ENCODE measurements at places on chromosomes 3 and 15.

- no peak for DNase-seq
Measured at GRCh38 chr3:67382536-67382935, 271.9 kb downstream of the SUCLG2 start.

DNA sequence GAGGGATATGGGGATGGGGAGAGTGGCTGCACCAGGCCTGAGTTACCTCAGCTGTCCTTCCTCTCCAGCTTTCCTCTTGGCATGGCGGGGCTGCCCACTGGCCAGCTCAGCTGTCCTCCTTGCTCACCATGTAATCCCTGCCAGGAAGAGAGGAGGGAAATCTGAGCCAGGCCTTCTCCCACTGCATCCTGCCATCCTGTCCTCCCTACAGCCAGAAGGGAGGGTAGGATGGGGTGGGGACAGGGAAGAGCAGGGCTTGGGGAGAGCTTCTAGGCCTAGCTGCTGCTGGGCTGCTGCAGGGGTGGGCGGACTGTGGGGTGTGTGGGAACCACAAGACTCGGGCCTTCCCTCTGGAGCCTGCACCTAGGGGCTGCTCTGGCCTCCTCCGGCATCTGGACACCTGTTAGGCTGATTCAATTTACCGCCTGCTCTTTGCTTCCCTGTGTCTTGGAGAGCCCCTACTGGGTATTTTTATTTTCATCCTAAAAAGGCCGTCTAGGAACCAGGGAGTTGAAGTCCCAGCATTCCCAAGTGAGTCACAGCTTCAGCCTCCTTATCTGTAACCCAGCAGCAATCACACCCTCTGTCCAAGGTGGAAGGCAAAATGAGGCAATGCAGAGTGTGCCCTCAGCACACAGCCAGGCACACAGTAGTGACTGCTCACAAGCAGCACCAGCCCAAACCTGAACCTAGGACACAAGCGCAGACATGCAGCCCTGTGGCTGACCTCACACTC, 13.1 kb upstream of the KY start:
- no peak for DNase-seq

- DNase-seq: peak; percentile 54
Measured at GRCh38 chr15:64046421-64047153, at the start of gene DAPK2. DAPK2 (minus strand) TSS chr15:64046485; CDS start chr15:64040261, 6,224 bp downstream.

DNA sequence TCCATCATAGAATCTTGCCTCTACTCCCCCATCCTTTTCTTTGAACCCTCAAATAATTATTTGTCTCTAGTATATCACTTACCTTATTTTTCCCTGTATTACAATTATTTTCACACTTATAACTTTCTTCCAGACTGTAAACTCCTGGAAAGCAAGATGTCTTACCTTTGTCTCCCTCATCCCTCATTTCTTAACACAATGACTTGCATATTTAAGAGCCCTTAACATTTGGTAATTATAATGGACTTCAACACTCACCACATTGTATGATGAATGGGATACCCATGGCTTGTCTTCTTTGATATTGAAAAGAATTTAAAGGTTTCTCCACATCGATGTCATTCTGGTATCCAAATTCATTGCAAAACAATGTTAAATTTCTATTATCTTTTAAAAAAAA, 81.4 kb upstream of the GUCA1C start:
- DNase-seq: no peak

GRCh38 chr15:72136170-72137051, 18.2 kb downstream of the SENP8 start:
- DNase-seq: no peak

GRCh38 chr15:43165801-43166325, 19.3 kb upstream of the CCNDBP1 start:
- DNase-seq: no peak

DNA sequence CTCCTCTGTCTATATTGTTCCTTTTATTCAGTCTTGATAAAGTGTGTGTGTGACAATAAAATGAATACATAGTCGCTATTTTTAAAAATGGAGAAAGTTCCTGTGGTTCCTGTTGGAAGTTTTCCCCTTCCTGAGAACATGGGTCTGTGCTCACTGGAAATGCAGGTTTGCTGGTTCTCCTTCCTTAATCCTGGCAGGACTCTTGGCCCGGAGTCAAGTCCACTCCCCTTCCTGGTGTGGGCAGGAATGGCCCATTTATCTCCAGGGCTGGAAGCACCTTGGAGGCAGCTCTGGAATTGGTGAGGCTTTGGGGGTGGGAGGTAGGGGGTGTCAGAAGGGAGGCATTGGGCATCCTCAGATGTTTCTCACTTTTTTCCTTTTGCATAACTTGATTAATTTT, 30.1 kb downstream of the FOXL2 start:
- DNase-seq: no peak

GRCh38 chr3:104273046-104273649, 1093.6 kb upstream of the ALCAM start:
- no peak for DNase-seq

DNA sequence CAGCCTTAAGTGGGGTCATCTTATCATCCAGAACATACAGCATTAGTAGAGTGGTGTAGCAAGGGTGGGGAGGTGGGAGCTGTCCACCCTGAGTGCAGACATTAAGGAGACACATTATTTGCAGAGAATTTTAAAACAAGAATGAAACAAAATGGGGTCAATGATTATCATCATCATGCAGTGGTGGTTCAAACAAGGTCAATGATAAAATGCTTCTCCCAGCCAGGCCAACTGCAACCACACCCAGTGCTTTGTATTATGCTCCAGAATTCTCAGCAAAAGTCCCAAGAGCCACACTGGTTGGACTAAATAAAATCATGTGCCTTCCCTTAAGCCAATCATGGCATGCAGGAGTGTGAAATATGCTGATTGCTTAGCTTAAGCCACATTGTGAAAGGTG, 96.7 kb upstream of the FHIT start:
- DNase-seq: no peak

DNA sequence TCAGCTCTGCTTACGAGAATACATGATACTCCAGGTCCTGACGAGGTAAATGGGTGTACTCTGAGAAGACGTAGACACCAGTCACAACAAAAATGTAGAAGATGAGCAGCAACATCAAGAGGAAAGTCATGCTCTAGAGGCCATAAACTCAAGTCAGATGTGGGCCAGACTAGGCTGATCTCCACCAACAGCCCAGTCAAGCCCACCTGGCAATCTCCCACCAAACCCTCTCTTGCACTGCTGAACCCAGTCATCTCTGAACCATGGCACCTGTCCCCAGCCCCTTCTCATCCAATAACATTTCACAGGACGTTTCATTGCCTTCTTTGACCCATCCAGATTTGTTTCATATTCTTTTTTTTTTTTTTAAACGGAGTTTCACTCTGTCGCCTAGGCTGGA, 10.8 kb upstream of the PDIA3 start:
- no peak for DNase-seq

GRCh38 chr15:65937054-65937453, 67.8 kb downstream of the RAB11A start:
- DNase-seq: no peak

DNA sequence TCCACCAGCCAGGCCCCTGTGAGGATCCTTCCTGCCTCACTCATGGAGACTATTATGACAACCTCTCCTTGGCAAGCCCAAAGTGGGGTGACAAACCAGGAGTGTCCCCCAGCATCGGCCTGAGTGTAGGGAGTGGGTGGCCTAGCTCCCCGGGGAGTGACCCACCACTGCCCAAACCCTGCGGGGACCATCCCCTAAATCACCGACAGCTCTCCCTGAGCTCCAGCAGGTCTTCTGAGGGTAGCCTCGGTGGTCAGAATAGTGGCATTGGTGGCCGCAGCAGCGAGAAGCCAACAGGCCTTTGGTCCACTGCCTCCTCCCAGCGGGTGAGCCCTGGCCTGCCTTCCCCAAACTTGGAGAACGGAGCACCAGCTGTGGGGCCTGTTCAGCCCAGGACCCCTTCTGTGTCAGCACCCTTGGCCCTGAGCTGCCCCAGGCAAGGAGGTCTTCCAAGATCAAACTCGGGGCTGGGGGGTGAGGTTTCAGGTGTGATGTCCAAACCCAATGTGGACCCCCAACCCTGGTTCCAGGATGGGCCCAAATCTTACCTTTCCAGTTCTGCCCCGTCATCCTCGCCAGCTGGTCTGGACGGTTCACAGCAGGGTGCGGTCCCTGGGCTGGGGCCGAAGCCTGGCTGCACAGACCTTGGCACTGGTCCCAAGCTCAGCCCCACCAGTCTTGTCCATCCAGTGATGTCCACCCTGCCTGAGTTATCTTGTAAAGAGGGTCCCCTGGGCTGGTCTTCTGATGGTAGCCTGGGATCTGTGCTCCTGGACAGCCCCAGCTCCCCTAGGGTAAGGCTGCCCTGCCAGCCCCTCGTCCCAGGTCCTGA, 1.0 kb downstream of the LIMD1 start:
- DNase-seq: no peak

DNA sequence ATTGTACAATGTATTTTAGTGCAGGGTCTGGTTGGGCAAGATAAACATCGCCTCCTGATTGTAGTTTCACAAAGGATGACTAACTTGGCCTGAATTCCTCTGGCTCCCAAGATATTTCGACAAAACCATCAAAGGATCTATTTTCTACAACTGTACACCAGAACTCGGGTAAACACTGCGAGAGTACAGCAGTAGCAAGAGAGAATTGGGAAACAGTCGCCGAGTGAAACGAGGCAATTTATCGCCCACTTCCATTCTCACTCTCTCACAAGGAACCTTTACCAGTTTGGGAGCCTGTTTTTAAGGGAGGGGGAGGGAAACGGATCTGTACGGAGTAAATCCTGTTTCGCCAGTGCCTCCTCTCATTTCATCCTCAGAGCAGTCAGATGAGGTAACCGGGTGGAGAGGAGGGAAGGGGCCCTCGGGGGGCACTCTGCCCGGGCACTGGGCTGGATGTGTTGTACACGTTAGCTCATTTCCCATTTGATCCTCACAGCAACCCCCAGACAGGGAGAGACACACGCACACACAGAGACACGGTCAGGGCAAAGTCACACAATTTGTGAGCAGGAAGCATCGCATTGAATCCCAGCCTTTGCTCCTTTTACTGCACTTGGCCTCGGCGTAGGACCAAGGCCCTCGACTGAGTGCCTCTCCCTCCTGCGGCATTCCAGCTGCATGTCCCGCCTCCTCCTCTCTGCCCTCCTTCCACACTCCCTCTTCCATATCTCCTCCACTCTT, 120.1 kb downstream of the LIPC start:
- DNase-seq: no peak

- DNase-seq: no peak
Measured at GRCh38 chr15:90364251-90364650, 12.2 kb downstream of the ZNF774 start.
